ENCODE measurements at places on chromosomes 12 and 14.

DNA sequence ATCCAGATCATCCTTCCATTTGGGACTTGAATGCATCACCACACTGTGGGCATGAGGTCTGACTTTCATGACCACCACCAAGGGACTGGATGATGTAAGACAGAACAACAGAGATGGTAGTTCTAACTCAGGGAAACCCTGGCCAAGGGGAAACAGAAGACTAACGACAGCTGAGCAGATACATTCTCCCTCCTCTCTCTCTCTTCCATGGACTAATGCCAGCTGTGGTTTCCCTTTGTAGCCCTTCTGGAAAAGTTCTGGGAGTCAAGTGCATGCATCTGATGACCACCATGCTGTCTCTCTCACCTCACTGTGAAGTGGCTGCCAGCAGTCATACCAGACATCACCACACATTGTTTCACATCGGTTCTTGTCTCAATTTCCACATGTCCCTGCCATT, 3.4 kb downstream of the TAS2R30 start:
- no peak for DNase-seq

- no peak for DNase-seq
Observed at GRCh38 chr14:37179896-37180502, 7.6 kb upstream of the SLC25A21 start.

GRCh38 chr12:59444932-59445331, 150.9 kb upstream of the SLC16A7 start:
- no peak for DNase-seq

GRCh38 chr14:51609251-51609954, 42.3 kb upstream of the FRMD6 start:
- DNase-seq: no peak

DNA sequence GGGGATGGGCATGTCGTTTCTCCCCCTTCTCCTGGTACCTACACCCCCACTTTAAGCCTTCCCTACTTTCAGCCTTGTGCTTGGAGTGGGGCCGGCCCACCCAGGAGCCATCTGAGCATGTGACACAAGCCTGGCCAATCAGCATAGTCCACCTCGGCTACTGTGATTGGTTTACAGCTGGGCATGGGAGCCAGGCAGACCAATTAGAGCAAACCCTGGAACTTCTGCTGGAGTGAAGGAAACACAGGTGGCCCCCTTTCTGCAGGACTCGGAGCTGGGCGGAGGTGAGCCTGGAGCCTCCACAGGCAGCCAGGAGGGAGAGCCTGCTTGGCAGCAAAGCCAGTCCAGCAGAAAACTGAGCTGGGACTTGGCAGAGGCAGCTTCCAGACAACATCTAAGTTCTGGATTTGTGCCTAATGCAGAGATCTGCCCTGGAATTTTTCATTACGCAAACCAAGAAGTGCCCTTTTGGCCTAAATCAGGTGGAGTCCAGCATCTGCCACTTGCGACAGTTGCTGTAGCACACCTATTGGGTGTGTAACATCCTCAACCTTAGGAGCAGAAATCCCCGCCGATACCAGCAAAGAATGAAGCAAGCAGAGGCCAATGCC, 59.5 kb downstream of the SCARB1 start:
- no peak for DNase-seq

DNA sequence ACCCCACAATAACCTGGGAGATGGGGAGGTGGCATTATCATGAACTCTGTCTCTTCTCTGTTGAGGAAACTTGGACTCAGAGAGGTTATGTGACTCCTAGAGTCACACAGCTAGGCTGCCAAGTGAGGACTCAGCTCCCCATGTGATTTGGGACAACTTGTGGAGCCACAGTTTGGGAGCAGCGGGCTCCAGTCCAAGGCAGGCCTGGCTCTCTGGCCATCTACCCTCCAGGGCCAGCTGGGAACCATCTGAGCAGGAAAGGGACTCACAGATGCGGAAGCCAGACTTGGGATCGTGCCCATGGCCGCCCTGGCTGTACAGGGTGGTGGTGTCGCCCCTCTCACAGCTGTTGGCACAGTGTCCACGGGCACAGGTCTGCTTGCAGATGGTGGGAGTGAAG, 59.1 kb downstream of the ISCA2 start:
- DNase-seq: peak; percentile 48

DNA sequence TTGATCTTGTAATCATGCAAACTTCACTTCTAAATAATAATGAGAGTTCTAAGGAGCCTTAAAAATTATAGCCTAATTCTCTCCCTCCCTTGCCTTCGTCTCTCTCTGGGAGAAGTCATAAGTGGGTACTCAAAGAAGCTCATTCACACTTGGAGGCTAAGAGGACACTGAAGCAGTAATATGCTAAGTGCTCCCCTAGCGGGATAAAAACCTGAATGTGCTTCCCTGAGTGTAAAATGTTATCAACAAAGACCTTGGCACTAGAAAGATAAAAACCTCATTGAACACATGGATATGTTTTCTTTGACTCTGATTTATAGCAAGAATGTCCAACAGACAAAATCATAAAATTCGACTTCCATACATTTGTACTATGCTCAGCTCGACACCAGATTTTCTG, 337.9 kb upstream of the NOVA1 start:
- no peak for DNase-seq
